ENCODE measurements at places on chromosomes 5 and 9. TPM values are rescaled to one million over a fixed set of nuclear protein-coding genes. Genes with fewer than 3 reads are reported as not detected.

IL7R gene
- total RNA-seq: 0.46 TPM

PCDHGA6 gene
- 0.23 TPM for total RNA-seq

PCDH12 gene
- not detected for total RNA-seq

ADAMTS19 gene
- total RNA-seq: not detected

PLK2 gene
- total RNA-seq: 77.8 TPM

N4BP3 gene
- 1.1 TPM for total RNA-seq

SAXO1 gene
- not detected for total RNA-seq

Data from A549 treated with RU486 at 1 μM for 4 hours (cell line).